WTC11 (cell line): ENCODE measurements at places on chromosomes 3 and 15.

- no peak for DNase-seq
Measured at GRCh38 chr3:22606938-22607337, 596.2 kb upstream of the UBE2E2 start.

DNA sequence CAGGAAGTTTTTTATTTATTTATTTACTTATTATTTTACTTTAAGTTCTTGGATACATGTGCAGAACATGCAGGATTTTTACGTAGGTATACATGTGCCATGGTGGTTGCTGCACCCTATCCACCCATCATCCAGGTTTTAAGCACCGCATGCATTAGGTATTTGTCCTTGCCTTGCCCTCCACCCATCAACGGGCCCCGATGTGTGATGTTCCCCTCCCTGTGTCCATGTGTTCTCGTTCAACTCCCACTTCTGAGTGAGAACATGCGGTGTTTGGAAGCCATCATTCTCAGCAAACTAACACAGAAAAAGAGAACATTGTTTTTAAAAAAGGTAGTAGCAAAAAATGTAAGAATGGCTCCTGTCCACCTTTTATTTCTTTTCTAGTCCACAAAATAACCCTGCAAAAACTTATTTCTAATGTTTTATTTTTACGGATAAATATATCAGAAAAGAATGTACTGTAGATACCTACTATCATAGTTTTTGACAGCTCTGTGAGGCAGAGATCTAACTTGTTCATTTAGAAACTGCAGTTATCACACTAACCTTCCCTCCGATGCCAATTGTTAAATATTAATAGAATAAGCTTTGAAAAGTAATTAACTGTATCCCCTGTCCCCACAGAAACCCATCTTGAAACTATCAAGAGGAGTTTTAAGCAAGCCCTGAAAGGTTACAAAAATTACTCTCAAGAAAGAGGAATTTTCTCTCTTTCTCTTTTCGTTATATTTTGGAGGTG, 189.2 kb downstream of the LPP start:
- DNase-seq: no peak

DNA sequence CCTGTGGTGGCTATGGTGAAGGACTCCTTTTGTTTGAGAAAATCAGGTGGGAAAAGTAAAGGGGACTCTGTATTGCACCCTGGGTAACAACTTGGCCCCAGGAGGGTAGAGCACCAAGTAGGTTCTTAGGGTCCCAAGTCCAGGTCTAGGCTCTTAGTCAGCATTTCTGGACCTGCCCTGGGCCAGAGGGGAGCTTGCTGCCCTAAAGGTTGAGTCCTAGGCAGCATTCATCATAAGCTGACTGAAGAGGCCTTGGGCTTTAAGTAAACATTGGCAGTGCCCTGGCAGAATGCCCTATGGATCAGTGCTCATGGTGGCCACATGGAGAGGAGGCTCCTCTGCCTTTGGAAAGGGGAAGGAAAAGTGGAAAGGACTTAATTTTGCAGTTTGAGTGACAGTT, 268.5 kb upstream of the CTNNB1 start:
- DNase-seq: no peak

GRCh38 chr3:88137836-88138235, 11.9 kb upstream of the C3orf38 start:
- DNase-seq: no peak

- DNase-seq: no peak
Measured at GRCh38 chr3:71726146-71726545, 944 bp upstream of the EIF4E3 start.
